Epithelial cell of alveolus of lung (primary cell): ENCODE measurements at places on chromosomes 1 and 21. TPM values are rescaled to one million over a fixed set of nuclear protein-coding genes. Genes with fewer than 3 reads are reported as not detected.

AMPD1 gene
- not detected in 2 replicates for total RNA-seq

CRABP2 gene
- total RNA-seq = 38.1 and 68.6 TPM in 2 replicates

RNF186 gene
- total RNA-seq = not detected in 2 replicates

LEPR gene
- total RNA-seq = 5.4 and 8.3 TPM in 2 replicates

EDN2 gene
- total RNA-seq = not detected in 2 replicates
